Stimulated activated CD8-positive, alpha-beta memory T cell treated with anti-CD3 and anti-CD28 coated beads, Interleukin-2, amount 100 ng/mL, for 1 hour (primary cell): ENCODE measurements at places on chromosomes 2 and 18.

GRCh38 chr2:98828793-98829371, 98.0 kb upstream of the MGAT4A start:
- DNase-seq = no peak

DNA sequence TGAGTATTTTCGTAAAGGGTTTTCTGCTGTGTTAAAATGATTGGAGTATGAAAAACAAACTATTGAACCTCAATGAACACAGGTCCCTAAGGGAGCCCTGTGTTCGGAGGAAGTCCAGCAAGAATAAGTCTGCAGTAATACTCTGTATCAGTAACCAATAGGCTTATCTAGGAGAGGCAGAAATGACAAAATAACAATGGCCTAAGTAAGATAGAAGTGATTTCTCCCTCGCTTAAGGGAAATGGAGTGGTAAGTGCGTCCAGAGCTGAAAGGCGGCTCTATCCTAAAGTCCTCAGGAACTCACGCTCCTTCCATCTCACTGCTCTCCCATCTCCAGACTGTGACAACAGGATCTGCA, 29.3 kb upstream of the MFSD6 start:
- no peak for DNase-seq

- no peak for DNase-seq
Measured at GRCh38 chr2:6475155-6475940, 390.4 kb downstream of the CMPK2 start.

DNA sequence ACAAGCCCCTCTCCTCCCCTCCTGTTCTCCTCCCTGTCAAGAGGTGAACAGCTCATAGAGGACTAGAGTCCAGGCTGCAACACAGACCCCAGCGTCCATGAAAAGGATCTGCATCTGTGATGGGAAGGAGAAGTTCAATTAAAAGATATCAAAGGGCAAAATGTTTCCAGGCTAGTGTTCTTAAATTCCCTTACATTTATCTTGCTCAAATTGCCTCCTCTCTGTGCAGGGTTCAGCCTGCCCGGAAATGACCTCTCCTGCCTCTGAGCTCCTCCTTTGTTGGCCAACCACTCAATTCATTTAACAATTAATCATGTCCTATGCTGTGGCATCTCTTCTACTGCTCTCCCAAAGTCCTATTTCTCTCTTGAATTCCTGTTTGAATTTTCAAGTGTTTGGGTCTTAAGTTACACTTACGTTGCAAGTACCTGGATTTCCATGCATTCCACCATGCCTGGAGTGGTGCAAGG, 105.3 kb downstream of the TSN start:
- no peak for DNase-seq

DNA sequence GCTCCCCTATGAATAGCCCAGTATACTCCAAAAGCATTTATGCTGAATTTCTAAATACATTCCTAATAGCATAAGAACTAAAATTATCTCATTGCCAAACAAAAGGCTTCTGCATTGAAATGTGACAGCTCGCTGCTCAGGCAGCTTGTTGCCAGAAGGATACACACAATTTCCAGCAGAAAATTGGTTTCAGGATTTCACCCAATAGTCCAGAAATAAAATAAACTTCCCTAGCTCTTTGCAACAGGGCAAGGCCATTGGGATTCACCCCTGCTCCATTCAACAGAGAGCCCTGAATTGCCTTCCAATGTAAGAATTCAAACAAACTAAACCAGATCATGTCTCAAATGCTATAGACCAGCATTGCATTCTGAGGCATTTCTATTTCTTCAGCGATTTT, 70.7 kb downstream of the RBM43 start:
- DNase-seq = no peak

DNA sequence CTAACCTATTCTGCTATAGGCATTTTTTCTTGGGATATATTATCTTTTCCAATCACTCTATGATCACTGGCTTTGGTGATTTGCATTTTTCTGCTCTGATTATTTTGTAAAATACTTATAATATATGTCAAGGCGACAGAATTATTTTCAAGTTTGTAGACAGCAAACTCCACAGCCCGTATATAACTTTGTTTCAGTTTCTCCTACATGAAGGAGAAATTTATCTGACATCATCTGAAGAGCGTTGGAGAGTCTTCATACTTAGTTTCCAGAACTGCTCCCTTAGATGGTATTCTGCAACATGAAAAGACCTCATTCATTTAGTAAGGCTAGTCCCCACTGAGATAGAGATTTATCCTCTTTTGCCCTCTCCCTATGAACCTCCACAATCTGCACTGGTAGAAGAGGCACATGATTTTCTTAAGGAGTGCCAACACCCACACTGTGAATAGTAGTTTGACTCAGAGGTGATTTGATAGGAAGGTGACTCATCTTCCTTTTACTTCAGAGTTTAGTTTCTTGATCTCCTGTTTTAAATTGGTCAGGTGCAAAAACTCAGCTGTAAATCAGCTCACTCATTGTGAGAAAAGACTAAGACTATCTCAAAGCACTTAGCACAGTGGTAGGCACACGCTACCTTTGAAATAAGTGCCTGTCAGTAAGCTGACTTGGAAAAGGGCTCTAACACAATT, 1848.6 kb upstream of the CELF4 start:
- no peak for DNase-seq

DNA sequence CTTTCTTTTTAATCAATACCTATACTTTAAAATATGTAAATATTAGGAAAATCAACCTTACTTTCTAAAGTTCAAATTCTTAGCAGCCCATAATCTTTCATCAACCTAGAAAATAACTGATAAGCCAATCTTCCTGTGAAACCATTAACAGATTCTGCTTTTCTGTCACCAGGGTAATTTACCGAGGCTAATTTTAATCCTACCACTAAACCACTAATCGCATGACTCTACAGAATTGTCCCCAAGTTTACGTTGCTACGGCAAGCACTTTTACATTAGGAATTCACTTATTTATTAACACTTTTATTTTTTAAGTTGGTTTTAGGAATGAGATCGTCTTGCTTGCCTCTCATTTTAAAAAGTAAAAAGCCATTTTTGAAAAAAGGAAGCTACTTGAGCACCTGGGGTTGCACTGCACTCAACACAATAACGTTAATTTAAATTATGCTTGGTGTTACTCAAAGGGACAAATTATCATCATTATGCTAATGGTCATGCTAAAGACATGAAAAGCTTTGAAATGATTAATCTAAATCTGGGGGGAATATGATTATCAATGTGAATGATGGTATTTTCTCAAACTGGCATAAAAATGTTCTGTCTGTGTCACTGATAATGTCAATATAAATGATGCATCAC, 10.2 kb downstream of the ZNF516 start:
- DNase-seq = no peak

DNA sequence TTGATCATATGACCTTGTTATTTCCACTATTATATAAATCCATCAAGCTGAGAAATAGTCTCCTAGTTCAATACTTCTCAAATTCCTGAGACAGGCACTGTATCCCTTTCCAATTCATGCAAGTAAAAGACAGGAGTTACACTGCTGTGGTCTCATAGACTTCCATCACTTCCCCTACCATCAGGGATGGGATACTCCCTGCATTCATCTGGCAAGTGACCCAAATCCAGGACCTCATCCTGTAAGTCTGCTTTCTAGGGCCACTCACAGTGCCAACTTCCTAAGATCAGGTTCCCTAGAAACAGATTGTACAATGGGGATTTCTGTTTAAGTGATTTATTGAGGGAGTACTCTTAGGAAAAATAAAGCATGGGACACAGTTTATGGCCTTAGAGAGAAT, 424.0 kb upstream of the CDH7 start:
- no peak for DNase-seq

DNA sequence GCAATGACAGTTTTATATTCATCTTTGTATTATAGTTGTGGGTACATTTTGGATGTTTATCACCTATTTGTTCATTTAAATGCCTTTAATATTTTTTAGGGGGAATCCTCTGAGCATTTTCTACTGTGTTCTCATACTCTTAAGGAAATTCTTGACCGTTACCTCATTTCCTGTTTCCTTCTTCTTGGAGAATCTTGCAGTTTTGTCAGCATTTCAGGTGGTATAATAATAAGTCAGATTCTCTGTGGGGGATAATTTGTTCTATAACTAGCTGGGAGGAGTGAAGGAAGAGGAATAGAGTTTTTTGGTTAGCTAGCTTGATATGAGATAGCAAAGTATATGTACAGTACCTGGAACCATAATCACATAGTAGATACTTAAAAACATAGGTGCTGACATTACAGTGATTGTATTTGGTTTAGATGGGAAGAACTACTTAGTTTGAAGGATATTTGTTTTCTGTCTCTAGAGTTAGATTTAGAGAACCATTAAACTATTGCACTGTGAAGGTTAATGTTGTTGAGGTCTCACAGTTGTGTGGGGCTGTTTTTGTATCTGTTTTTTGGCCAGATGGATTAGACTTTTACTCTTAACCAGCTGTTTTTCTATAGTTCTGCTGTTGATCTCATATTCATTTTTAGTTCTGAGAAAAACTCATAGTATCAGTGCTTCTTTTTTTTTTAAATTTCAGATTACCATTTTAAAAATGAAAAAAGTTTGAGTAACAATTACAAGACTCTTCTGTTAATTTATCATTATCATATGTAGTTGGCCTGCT, 14.2 kb downstream of the MTX2 start:
- no peak for DNase-seq

GRCh38 chr2:238864207-238865014, 16.5 kb downstream of the TWIST2 start:
- DNase-seq = no peak

DNA sequence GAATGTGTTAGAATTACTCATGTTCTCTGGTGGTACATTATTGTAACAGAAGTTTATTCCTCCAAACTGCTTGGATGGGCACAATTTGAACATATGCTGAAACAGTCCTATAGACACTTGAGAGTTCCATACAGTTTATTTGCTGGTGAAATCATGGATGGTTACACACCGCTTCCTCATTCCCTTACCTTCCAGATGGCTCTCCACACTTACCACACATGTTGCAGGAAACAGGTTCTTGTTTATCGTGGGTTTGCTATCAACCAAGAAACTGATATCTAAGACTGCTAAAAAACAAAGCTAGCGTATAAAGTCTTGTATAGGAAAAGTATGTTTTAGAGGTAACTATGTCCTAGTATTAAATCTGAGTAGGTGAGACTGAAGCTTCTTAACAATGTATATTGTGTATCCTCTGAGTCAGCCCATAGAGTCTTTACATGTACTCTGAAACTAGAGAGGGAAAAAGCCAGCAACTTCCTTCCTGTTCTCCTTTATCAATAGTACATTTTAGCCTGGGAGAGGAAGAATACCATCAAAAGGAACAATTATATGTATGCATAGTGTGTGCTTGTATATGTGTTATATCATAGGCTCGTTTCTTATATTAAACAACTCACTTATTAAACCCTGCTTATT, 313.1 kb downstream of the PLCL1 start:
- DNase-seq = no peak

DNA sequence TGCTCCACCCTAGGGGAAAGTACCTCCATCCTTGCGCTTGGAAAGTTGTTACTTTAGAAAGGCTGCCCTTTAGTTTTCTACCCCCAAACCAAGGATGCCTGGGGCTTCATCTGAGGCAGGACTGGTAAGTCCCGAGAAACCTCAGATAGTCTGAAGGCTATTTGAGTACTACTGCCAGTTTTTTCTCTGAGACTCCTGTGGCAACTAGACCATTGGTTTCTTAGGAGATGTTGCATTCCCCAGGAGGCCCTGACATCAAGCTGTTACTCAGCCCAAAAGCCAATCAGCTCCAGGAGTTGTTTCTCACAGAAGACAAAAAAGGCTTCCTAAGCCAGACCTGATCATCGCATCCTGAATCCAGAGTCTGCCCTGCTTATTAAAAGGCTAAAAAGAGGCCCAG, 67.2 kb downstream of the COLEC12 start:
- DNase-seq = no peak

- DNase-seq = no peak
Measured at GRCh38 chr2:6992794-6993228, 75.6 kb downstream of the RNF144A start.

DNA sequence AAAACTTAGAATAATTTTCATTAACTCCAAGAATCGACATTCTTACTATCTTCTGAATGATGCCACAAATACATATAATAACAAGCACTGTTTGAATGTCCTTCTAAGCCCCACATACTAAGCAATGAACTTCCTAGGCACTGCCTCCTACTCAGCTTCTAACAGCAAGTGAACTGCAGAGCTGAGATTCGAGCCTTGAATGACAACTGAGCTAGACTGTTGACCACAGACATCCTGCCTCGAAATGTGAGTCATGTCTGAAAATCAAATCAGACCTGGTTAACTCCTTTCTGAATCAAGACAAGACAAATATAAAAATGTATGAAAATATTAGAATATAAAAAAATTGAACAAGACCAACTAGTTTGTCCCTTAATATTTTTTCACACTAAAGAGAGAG, 108.1 kb downstream of the MYT1L start:
- DNase-seq = no peak

DNA sequence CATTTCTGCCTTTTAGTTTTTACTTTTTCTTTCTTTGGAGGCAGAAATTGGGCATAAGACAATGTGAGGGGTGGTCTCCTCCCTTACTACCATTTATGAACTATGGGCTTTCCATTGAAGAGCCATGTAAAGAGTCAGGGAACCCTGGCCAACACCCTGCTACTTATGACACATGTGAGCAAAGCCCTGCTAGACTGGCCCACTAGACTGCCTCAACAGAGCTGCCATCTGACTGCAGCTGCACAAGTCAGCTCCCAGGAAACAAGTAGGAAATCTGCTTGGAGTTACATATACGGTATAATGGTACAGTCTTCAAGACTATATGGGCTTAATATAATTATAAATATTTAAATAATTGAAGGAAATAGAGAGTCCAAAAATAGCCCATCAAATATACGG, 816.8 kb downstream of the TRIB2 start:
- DNase-seq = no peak

DNA sequence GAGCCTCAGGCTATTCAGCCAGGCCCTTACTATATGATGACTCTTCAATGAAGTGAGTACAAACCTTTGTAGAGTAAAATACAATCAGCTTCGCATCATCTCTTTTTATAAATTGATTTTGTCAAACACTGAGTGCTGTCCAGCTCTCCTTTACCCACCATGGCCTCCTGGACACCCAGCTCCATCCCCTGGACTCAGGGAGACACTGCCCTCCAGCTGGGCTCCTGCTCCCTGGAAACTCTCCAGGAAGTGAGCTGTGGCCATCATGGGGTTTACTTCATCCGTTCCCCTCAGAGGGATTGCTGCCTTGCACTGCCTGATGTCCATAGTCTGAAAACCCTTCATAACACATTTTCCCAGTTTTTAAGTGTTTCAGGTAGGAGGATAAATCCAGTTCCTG, 82.5 kb upstream of the XIRP2 start:
- DNase-seq = no peak

- no peak for DNase-seq
Measured at GRCh38 chr2:8608411-8608954, 73.4 kb upstream of the ID2 start.
